ENCODE measurements at places on chromosomes 12 and 14.

DNA sequence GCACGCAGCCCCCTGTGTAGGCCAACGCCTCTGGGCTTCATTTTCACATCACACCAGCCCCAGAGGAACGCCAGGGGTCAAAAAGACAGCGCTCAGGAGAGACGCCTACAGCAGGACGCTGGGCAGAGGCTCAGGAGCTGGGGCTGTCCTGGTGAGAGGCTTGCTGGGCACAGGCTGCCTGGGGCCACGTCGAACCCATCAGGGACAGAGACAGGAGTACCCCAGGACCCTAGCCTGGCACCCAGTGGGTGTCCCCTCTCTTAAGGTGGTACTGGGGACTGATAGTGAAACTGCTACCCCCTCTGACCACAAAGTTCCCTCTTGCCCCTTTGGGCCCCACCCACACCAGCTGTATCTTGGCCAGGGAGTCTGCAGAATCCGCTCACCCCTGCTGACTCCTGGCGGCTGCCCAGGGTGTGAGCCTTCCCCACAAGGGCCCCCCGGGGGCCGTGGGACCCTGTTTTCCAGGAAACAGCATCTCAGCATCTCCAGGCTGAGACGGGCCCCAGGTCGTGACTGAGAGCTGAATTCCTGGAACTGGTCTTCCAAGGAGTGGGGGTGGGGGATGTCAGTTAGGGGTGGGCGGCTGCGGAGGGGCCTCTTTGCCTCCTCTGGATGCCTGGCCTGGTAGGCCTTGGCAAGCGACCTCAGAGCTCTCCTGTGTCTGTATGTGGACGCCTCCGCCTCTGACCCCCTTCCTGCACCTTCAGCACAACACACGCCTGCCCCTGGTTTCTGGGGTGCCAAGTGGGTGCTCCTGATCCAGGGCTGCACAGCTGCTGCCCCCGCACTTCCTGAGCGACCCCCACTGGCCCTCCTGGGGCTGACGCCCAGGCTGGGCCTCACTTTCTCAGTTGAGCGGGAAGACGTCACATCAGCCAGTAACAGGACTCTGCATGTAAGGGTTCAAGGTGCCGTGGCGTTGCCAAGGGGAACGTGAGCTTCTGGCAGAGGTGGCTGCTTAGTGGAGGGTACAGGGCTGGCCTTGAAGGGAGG is 321.9 kb upstream of the RTL1 start:
- DNase-seq, result no peak

- DNase-seq, result peak; percentile 29
These were observed 108.3 kb downstream of the CRADD start for GRCh38 chr12:93785249-93786010.

DNA sequence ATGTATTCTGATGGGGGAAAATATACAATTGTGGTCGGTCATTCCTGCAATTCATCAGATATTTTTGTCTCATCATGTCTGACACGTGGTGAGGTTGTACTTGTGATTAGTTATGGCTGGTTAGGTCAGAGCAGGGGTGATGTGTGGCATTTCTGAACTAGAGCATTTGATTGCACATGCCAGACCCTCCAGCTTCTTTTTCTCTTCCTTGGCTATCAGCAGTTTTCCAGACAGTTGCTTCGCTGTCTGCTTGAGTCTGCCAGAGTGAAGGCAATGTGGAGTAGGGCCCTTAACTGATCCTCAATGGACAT is 25.9 kb downstream of the TMEM117 start:
- DNase-seq, result no peak

- DNase-seq, result no peak
These were observed 2.5 kb downstream of the PGF start for GRCh38 chr14:74952697-74953484.

GRCh38 chr12:125377093-125377492 is 311.9 kb downstream of the AACS start:
- DNase-seq, result no peak
